ENCODE measurements at places on chromosomes 1 and 21.

- no peak for DNase-seq
These were observed 30.6 kb downstream of the IARS2 start for GRCh38 chr1:220124542-220124941.

GRCh38 chr1:39490596-39491145 is 765 bp upstream of the BMP8A start:
- no peak for DNase-seq

DNA sequence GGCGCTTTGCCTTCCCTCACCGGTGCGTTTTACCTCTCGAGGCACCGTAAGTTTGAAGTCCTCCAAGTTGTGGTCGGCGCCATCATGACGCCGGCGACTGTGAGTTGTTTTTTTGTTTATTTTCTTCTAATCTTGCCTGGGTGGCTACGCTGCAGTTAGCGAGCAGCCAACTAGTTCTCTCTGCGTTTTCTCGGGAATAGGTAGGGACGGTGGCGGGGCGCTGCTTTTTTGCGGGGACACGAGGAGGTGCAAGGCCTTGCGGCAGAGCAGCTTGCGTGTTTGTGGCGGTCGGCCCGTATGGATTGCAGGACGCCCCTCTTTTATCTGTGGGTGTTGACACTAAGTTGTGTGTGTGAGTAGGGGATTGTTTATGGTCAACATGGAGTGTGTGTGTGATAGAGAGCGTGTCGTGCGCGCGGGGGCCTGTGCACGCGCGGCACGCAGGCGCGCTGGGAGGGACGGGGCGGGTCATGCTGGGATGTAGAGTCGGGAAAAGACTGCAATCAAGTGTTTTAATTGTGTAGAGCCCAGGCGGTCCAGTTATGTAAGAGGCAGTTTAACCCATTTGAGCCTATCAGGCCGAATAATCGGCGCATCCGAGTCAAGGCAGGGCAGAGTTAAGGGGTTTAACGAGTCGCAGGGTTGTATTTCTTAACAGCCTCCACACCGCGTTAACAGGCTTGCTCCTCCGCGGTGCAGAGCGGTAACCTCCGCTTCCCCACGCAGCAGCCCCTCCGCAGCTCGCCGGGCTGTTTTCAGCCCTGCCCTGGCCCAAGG is 1.2 kb upstream of the NEGR1 start:
- DNase-seq = peak; percentile 30

DNA sequence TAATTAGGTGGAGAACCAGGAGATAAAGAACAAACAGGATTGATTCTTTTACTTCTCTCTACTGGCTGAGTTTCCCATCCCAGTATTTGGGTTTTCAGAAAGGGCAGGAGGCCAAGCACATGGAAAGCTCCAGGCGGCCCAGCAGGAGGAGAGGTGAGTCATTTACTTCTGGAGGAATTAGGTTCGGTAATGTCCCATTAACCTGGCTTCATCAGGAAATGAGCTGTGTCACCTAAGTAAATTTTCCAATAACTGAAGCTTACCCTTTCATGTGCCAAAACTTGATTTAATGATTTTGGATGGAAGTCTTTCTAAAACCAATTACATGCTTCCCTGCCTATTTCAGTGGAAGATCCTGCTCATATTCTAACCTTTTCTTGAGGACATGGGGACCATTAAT is 257.6 kb upstream of the USP24 start:
- DNase-seq = no peak

DNA sequence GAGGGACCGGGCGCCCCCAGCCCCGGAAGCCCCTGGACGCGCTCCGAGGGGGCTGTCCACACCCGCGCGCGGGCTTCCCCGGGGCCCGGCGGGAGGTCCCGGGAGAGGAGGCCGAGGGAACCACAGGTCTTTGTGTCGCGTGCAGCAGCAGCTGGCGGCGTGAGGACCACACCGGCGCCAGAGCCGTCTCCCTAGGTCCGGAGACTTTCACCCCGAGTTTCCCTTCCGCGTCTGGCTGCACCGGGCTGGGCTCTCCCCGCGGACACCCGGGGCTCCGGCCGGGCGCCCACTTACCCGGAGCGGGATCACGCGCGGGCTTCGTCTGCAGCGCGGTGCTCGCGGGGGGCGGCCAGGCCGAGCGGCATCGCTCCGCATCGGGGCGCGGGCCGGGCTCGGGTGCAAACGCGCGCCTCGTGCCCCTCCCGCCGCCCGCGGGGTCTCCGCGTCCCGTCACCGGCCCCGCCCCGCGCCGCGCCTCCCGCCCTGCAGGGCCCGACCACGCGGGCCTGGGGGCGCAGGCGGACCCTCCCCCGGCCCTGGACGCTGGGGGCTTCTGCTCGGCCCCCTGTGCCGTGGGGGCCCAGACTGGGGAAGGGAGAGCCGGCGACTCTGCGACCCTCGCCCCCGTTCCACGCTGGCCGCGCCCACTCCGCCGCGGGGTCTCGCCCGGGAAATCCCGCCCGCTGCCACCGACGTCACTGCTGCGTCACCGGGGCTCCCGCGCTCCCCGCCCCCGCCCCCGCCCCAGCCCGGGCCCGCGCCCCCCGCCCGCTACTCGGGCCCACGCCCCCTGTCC is at the start of gene GNG4:
TSS of gene GNG4 (minus strand) at position 417 of the 796 bp plus-strand sequence. CDS start 65,946 bp downstream, outside the sequence.
- no peak for DNase-seq

DNA sequence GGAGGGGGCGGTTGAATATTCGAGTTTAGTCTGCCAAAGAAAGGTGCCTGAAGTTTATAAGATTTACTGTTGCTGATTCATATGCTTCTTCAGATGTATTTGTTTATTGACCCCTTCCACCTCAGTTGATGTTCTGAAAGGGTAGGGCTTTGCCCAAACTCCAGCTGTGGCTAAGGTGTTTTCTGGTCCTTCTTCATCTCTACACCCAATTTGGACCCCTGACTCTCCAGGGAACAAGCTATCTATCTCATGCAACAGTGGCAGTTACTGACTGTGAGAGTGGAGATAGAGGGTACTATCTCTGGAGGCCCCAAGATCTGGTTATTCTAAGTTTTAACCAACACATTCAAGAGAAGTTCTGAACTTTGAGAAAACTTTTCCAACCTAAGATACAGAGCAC is 12.6 kb upstream of the ALG14 start:
- no peak for DNase-seq

- DNase-seq = no peak
These were observed 16.6 kb downstream of the C21orf91 start for GRCh38 chr21:17802572-17802971.

- DNase-seq = no peak
These were observed 2.1 kb downstream of the SETDB1 start for GRCh38 chr1:150928286-150928685.

DNA sequence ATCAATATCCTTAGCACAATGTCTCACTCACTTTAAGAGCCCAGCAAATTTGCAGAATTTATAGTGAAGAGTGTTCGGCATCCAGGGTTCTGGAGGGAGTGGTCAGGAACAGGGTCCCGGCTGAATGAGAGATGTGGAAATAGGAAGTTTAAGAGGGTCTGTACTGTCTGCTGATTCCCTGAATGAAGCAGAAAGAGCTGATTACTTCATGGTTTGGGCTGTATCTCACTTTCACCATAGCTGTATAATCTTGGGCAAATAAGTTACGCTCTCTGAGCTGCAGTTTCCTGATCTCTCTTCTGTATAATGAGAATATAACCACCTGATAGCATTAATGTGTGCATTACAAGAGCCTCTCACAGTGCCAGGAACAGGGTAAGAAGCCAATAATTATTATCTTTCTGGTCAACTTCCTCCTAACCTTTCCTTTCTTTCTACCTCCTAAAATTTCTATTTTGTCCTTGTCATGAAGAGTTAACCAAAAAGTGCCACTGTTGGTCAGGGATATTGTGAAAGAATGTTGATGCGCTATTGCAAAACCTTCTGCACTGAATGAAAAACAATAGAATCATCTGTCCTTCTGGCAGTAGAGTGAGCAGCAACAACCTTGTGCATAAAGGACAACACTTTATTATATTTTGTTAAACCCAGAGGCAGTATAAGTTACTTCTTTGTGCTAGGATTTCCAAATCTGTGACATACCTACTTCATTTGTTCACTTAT is 14.7 kb upstream of the PTGFR start:
- DNase-seq = no peak

DNA sequence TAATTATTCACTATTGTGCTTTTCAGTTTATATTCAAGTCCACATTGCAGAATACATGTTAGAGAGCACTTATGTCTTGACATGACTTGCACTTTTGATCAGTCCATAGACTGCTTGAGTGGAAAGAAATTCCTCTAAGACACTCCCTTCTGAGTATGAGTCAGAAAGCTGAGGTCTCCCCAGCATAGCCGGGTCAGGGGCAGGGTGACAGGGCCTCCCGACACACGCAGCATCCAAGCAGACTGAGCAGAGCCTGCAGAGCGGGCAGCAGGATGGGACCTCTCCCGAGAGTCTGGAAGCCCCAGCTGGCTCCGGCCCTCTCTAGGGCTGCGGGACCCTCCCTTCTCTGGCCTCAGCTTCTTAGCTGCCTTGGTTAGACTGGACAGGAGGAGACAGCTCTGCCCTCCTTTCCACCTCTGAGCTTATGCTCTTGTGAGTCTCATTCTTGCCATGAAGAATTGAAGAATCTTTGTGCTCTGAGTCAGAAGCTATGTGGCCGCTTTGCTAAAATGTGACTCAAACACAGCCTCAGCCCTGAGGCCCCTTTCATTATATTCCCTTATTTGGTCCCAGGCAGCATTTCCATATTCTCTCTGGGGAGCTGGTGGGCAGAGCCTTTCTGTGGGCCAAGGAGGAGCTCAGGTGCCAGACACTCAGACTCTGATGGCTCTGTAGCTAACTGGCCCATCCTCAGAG is 11.2 kb upstream of the CAPN2 start:
- no peak for DNase-seq

- DNase-seq = no peak
These were observed 41.2 kb downstream of the DPT start for GRCh38 chr1:168687816-168688215.

DNA sequence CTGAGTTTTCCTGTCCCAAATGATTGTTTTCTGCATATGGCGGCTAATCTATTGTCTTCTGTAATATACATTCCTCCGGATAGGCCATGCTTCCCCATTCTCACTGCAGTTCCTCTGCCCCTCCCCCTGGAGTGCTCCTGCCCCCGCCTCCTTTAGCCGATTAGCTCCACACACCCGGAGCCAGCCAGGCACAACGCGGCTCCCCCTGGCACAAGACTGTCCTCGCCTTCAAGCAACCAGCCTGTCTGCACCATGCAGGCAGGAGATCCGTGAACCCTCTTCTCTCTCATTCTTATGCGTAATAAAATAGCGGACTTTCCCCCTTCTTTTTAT is 18.0 kb downstream of the SERTAD4 start:
- DNase-seq = no peak

DNA sequence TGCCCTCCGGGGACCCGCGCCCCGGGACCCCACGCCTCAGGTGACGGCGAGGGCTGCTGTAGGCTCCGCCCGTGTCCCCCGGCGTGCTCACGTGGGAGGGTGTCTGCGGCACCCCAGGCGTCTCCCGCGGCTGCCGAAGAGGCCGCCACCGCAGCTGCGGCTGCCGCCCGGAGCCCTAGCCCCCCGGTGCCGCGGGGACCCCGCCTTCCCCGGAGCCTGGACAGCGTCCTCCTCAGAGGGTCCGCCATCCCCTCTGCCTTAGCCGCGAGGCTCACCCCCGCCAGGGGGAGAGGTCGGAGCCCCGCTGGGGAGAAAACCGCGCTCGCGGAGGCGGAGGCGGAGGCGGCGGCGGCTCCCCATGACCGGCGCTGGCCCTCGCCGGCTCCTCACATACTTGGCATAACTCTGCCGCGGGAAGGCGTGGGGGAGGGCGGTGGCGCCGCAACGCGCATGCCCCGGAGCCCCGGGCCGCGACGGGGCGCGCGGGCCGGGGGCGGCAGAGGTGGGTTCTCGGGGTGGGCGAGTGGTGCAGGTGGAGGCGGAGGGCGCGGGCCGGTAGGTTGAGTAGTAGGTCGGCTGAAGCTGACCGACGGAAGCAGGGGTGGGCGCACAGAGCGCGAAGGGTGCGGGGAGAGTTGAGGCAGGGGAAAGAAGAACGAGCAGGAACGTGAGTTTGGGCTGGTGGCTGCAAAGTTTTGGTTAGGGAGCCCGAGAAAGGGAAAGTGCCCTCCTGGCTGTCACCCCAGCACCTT is 700 bp upstream of the SYDE2 start:
- no peak for DNase-seq

GRCh38 chr1:238492271-238492670 is 601.5 kb upstream of the ZP4 start:
- DNase-seq = no peak

DNA sequence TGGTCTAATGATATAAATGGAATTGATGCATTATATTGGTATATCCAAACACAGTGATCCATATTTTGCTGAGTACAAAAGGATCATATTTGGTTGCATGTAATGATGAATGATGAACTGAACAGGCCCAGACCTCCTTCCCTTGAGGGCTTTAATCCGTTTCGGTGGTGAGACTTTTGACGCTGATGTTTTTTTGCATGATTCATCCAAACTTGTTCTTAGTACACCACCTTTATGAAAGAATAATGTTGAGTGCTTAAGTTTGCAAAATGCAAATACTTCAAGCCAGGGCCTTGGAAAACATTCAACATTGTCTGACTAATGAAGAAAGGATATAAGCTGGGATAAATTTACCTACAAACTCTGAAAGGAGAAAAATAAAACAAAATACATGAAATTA is 19.2 kb downstream of the HOOK1 start:
- DNase-seq = no peak

DNA sequence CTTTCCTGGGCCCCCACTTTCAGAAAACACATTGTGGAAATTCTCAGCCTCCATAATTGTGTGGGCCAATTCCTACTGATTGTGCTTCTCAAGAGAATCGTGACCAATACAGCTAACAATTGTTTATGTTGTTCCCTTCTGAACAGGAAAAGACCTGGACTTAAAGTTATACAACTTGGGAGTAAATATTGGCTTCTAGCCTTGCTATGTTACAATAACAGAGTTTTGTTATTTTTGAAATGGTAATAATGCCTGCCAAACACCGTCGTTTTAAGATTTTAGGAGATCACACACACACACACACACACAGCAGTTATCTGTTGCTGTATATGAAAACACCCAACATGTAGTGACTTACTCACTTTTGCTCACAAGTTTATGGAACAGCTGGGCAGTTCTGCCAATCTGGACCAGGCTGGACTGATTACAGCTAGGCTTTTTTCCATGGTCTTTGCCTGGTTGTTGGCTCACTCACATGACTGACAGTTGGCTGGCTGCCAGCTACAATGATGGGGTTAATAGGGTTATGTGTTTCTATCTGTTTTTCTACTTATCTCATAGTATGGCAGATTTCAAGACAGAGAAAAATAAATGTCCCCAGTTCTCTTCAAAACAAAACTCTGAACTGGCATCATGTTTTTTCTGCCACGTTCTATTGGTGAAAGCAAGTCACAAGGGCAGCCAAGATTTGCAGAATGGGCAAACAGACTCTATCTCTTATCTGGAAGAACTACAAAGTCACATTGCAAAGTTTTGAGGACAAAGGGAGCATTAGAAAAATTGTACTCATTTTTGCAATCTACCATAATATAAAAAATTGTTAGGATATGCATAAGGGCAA is 447.5 kb downstream of the NEGR1 start:
- no peak for DNase-seq

DNA sequence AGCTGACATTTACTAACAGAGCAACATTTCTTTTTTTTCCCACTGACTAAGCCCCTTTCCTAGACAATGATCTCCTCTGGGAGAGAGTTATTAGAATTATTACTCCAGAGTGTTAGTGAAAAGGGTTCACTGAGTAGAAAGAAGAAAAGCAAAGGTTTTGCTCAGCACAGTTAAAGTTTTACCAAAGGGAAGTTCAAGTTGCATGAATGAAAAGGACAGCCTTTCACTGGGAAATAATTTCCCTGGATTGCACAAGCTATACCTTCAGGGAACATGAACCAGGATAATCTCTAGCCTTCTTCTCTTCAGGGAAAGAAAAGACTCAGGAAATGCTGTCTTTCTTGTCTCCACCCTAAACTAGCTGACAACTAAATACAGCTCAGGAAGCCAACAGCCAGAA is 71.4 kb upstream of the ESRRG start:
- no peak for DNase-seq

All from NCI-H187 treated with DMSO at 0.1 percent for 48 hours (cell line).